Keratinocyte (primary cell): ENCODE measurements at places on chromosomes 7 and 10.

DNA sequence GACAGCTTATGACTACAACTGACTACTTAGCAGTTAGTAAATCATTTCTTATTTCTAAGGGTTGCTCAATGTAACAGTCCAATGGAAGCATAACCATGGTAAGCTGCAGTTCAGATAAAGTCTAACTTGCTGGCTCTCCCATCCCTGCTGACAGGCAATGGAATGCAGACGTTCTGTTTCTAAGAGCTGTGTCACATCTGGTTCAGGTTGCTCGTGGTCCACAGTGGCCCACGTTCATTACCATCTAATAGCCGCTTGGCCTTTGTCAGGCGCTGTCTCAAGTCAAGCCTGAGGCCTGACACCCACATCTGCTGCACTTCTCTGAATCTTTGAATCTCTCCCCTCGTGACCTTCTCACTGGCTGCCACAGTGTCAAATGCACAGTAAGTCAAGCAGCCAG is 240.8 kb downstream of the FGFR2 start:
- H3K27ac ChIP-seq = no peak overlapping the region
- H3K27me3 ChIP-seq = no peaks in the 10 kb centered on the region
- H3K36me3 ChIP-seq = no peaks in the 10 kb centered on the region
- no peaks in the 10 kb centered on the region for H3K4me1 ChIP-seq
- H3K4me3 ChIP-seq = no peak overlapping the region

DNA sequence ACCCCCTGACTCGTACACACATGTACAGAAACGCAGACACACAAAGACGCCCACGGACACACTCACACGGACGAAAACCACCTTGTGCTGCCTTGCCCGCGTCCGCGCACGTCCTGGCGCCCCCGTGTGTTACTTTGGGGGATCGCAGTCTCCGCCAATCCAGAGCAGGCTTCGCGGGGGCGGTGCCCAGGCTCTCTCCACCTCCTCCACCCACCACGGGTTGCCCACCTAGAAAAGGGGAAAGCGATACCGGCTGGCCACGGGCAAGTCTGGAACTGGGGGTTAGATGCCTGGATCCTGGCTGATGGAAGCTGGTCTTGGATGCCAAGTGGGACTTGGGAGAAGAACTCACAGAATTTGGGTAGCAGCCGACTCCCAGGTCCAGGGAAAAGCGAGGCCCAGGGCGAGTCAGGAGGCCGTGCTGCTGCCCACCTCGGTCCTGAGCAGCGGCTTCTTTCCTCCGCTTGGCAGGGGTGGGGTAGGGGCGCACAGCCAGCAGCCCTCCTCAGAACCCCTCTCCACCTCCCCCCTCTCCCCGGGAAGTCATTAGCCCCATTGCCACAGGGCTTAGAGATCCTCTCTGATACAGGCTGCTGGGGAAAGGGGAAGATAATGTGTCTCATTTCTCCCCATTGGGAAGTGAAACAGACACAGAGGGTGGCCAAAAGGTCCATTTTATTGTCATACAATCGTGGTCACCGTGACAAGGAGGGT is 4.6 kb upstream of the VGF start:
- no peaks in the 10 kb centered on the region for H3K36me3 ChIP-seq
- DNase-seq = no peak
- H3K27me3 ChIP-seq = peaks cover 94% of the 10 kb centered on the region
- H3K27ac ChIP-seq = no peak overlapping the region
- peaks cover 38% of the 10 kb centered on the region for H3K4me1 ChIP-seq
- peak overlapping the region; percentile 4 for H3K4me3 ChIP-seq

GRCh38 chr7:118094044-118094443 is 89.9 kb upstream of the LSM8 start:
- no peaks in the 10 kb centered on the region for H3K36me3 ChIP-seq
- no peak for DNase-seq
- H3K27me3 ChIP-seq = no peaks in the 10 kb centered on the region
- H3K4me1 ChIP-seq = peaks cover 8% of the 10 kb centered on the region
- H3K4me3 ChIP-seq = no peak overlapping the region

DNA sequence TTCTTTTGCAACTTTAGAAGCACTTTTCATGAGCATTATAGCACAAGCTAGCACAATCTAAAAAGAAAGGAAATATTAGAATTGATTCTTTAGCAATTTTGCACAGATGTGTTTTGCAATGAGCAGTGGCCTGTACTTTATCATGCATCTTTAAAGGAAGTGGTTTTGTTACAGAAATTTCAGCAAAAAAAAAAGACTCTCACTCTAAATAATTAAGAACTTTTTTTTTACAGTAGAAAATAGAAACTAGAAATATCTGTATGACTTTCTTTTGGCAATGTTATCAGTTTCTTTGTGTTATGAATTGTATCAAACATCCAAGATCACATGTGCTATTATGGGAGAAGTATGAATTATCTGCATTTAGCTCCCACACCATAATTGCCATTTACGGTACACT is 195.7 kb upstream of the KLF6 start:
- H3K4me3 ChIP-seq = no peak overlapping the region
- no peaks in the 10 kb centered on the region for H3K27me3 ChIP-seq
- H3K4me1 ChIP-seq = peaks cover 14% of the 10 kb centered on the region
- no peaks in the 10 kb centered on the region for H3K36me3 ChIP-seq
- DNase-seq = no peak

GRCh38 chr7:15313361-15313760 is 248.5 kb downstream of the AGMO start:
- DNase-seq = no peak
- H3K4me1 ChIP-seq = no peaks in the 10 kb centered on the region
- no peaks in the 10 kb centered on the region for H3K27me3 ChIP-seq
- no peak overlapping the region for H3K27ac ChIP-seq
- no peak overlapping the region for H3K4me3 ChIP-seq
- H3K36me3 ChIP-seq = no peaks in the 10 kb centered on the region

DNA sequence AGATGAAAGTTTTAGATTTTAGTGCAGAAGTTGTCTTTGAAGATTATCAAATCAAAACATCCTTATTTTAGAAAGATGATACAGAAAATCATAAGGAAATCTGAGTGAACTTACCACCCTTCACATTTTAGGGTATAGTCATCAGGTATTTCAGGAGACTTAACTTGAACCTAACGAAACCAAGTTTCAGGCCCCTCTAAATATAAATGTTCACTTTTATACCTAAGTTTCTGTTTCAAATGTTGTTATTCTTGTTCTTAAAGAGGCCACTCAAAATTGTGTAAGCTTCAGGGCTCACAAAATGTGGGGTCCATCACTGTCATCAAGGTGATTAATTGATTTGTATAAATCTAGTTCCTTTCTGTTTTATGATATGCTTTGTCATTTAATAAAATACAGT is 216.2 kb downstream of the KIAA1217 start:
- no peak for DNase-seq
- H3K27me3 ChIP-seq = no peaks in the 10 kb centered on the region
- no peak overlapping the region for H3K4me3 ChIP-seq
- no peaks in the 10 kb centered on the region for H3K36me3 ChIP-seq

DNA sequence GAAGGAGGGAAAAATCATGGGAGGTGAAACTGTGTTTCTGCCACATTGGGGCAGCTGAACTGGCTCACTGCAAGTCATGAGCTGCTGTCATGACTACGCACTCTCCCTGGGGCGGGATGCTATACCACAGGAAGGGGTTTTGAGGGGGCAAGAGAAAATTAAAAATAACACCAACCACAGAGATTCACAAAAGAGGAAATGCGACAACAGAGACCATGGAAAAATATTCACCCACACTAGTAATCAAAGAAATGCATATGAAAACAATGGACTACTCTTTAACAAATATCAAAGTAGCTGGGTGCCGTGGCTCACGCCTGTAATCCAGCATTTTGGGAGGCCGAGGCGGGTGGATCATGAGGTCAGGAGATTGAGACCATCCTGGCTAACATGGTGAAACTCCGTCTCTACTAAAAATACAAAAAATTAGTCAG is 65.2 kb upstream of the TM9SF3 start:
- no peaks in the 10 kb centered on the region for H3K4me1 ChIP-seq
- H3K27me3 ChIP-seq = peaks cover 4% of the 10 kb centered on the region
- H3K36me3 ChIP-seq = no peaks in the 10 kb centered on the region
- no peak overlapping the region for H3K27ac ChIP-seq
- no peak for DNase-seq
- no peak overlapping the region for H3K4me3 ChIP-seq

DNA sequence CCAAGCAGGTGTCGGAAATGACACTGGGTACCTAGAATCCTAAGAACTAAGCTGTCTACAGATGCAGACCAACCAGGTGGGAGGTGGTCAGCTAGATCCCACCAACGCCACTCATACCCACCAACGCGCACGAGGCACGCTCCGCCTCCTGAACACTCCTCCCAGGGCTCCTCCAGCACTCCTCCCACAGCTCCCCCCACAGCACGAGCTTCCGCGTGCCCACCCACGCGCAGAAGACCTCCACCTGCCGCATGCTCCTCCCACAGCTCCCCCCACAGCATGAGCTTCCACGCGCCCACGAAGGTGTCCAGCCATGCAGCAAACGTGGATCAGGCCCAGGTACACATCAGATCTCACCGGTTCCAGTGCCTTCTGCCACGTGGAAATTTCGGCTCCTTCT is 196.0 kb downstream of the MAD1L1 start:
- H3K27ac ChIP-seq = no peak overlapping the region
- H3K4me1 ChIP-seq = peaks cover 21% of the 10 kb centered on the region
- no peaks in the 10 kb centered on the region for H3K36me3 ChIP-seq
- no peaks in the 10 kb centered on the region for H3K27me3 ChIP-seq
- no peak for DNase-seq

- no peak overlapping the region for H3K4me3 ChIP-seq
- H3K27ac ChIP-seq = peak overlapping the region; percentile 62
- H3K36me3 ChIP-seq = peaks cover 1% of the 10 kb centered on the region
- H3K27me3 ChIP-seq = no peaks in the 10 kb centered on the region
These were observed 18.0 kb downstream of the MACC1 start for GRCh38 chr7:20199015-20199737.

GRCh38 chr7:42283553-42283952 is 46.5 kb upstream of the GLI3 start:
- H3K4me1 ChIP-seq = no peaks in the 10 kb centered on the region
- H3K27me3 ChIP-seq = no peaks in the 10 kb centered on the region
- H3K36me3 ChIP-seq = no peaks in the 10 kb centered on the region
- no peak overlapping the region for H3K27ac ChIP-seq
- DNase-seq = no peak

DNA sequence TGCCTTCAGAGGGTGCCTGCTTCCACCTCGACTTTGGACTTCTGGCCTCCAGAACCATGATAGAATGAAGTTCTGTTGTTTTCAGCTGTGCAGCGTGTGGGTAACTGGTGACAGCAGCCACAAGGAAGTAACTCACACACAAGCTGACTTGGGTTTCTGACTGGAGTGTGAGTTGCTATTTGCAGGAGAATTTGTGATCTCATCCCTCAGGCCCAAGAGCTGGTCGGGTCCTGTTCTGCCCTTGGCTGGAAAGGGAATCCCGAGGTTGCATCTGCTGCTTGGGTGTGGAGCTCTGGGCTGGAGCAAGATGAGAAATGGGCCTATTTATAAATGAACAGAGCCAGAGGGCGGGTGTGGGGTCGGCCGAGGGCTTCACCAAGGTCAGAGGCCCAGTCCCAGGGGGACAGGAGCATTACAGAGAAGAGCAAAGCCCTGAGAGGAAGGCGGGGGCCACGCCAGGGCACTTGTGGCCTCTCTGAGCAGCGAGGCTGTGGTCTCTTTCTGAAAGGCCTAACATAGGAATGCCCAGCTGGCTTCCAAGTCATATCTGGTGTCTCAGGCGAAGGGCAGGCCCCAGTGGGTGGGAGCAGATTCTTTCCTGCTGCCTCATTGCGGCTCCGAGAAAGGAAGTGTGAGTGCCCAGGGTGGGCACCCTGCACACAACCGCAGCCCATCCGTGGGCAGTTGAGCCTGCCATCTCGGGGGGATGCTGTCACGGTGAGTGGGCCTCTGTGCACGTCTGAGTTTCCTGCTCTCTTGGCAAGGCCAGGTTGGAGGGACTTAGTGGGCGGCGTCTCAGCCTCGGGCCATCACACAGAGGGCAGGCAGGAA is 26.5 kb upstream of the C10orf71 start:
- H3K4me1 ChIP-seq = no peaks in the 10 kb centered on the region
- no peaks in the 10 kb centered on the region for H3K27me3 ChIP-seq
- H3K36me3 ChIP-seq = no peaks in the 10 kb centered on the region
- H3K4me3 ChIP-seq = no peak overlapping the region
- H3K27ac ChIP-seq = no peak overlapping the region

GRCh38 chr10:130656582-130657133 is 520.5 kb downstream of the GLRX3 start:
- H3K4me3 ChIP-seq = no peak overlapping the region
- no peak for DNase-seq
- H3K27me3 ChIP-seq = no peaks in the 10 kb centered on the region
- no peaks in the 10 kb centered on the region for H3K36me3 ChIP-seq

- peaks cover 74% of the 10 kb centered on the region for H3K4me1 ChIP-seq
- no peaks in the 10 kb centered on the region for H3K27me3 ChIP-seq
- H3K4me3 ChIP-seq = no peak overlapping the region
These were observed 11.2 kb downstream of the CTBP2 start for GRCh38 chr10:125149036-125149679.

DNA sequence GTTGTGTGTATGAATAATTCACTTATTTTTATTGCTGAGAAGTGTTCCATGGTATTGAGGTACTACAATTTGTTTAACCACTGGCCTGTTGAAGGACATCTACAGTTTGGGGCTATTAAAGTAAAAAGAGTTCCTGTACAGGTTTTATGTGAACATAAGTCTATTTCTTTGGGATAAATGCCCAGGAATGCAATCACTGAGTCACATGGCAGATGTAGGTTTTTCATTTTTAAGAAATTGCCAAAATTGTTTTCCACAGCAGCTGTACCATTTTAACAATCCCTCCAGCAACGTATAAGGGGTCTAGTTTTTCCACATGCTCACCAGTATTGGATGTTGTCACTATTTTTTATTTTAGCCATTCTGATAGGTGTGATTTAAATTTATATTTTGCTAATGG is 243.9 kb downstream of the TNS3 start:
- DNase-seq = no peak
- H3K4me1 ChIP-seq = peaks cover 31% of the 10 kb centered on the region
- H3K36me3 ChIP-seq = no peaks in the 10 kb centered on the region

DNA sequence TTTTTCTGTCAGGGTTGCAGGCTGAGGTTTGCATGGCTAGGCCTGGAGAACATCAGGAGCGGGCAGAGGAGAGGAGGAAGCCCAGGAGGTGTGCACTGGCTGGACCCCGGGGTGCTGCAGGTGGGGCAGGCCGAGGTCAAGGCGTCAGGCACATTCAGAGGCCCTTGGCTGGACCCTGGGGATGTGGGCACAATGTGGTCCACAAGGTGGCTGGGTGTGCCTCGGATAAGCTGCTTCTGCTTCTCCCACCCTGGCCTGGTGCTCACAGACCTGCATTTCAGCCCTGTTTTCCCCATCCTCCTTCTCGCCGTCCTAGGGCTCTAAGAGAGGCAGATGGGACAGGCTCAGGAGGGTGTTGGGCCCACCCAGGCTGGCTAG is 108.2 kb downstream of the ADCY1 start:
- H3K27me3 ChIP-seq = peaks cover 7% of the 10 kb centered on the region
- no peak for DNase-seq
- H3K36me3 ChIP-seq = no peaks in the 10 kb centered on the region

DNA sequence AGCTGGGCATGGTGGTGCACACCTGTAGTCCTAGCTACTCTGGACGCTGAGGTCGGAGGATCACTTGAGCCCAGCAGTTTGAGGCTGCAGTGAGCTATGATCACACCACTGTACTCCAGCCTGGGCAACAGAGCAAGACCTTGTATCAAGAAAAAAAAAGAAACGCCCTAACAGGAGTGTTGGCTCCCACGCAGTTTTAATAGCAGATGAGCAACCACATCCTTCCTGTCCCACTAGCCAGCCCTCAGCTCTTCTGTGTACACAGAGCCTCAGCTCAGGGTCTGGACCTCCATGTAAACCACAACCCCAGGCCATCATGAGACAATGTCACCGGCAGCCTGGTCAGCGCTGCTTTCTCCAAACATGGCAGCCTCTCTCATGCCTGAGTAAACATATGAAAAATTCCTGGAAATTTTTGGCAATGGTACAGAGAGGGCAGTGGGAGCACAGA is 108.2 kb downstream of the PIP4K2A start:
- DNase-seq = no peak
- peaks cover 10% of the 10 kb centered on the region for H3K36me3 ChIP-seq
- no peak overlapping the region for H3K4me3 ChIP-seq
- peaks cover 4% of the 10 kb centered on the region for H3K4me1 ChIP-seq
- no peak overlapping the region for H3K27ac ChIP-seq
